ENCODE measurements at places on chromosomes 4 and X. TPM values are rescaled to one million over a fixed set of nuclear protein-coding genes. Genes with fewer than 3 reads are reported as not detected.
A peak's percentile ranks its signal among the peaks of the same experiment; 100 is the strongest.

The RNF175 gene
- under 0.01 TPM for total RNA-seq

The GATA1 gene
- not detected for total RNA-seq

The FAM241A gene
- total RNA-seq: 2.1 TPM

DNA sequence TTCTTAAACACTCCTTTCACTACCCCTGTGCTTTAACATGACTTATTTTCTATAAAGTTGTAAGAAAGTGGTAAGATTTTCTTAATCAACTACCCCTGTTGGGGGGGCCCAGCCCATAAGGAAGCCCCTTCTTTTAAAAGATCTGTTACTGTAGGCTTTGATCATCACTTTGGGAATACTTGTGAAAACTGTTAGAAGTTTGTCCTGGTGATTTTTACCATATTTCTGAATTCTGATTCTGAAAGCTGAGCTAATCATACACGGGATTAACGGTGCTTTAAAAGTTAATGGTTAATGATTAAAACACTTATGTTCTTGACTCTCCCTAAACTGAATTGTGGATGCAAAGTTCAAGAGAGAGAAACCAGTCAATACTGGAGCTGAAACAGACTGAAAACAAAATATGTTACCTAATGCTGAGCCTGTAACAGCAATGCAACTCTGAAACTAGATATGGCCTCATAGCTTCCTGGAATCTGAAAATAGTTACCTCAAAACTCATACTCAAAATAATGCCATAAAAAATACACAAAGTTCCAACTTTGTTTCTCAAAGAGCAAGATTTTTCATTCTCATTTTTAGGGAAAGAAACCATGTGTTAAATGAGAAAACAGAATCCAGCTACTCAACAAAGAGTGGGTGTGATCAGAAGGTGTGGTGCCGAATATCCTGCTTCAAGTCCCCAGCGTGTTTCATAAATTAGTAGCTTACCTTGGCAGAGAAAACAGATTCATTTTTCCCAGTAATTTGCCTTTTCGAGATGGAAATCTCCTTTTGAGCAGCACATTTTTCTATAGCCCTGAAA is 31.6 kb downstream of the ADH7 start:
- no peaks in the 10 kb centered on the region for H3K36me3 ChIP-seq
- H3K27ac ChIP-seq: peak overlapping the region; percentile 81
- H3K27me3 ChIP-seq: no peaks in the 10 kb centered on the region
- H3K4me3 ChIP-seq: peak overlapping the region; percentile 25
- DNase-seq: no peak
- peaks cover 23% of the 10 kb centered on the region for H3K4me1 ChIP-seq

DNA sequence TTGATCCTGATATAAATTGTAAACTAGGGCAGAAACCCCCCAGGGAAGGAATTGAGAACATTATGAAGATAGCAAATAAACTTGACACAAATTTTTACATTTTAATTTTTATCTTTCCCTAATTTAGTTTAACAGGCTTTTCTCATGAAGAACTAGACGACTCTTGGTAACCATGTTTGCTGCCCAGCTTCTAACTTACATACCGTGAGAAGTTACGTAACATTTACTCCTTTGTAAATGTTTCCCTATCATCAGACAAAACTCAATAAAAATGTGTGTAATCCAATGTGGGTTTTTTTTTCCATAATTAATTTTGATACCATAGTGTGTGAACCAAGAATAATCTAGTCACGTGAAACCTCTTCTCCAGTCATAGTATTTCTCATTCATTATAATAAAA is 34.4 kb downstream of the OFD1 start:
- no peak overlapping the region for H3K27ac ChIP-seq
- no peaks in the 10 kb centered on the region for H3K27me3 ChIP-seq
- no peaks in the 10 kb centered on the region for H3K4me1 ChIP-seq
- no peak overlapping the region for H3K4me3 ChIP-seq

DNA sequence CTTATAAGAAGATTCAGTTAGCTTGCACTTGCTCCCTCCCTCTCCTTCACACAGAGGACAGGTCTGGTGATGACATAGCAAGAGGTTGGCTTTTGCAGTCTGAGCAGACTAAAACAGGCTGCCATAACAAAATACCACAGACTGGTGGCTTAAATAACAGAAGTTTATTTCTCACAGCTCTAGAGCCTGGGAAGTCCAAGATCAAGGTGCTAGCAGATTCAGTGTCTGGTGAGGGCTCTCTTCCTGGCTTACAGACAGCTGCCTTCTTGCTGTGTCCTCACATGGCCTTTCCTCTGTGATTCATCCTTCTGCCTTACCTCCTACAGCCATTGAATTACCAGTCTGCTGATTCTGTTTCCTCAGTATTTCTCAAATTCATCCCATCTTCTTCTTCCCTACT is 13.1 kb downstream of the RP2 start:
- no peaks in the 10 kb centered on the region for H3K27me3 ChIP-seq
- DNase-seq: no peak
- no peak overlapping the region for H3K27ac ChIP-seq
- H3K4me1 ChIP-seq: no peaks in the 10 kb centered on the region
- no peaks in the 10 kb centered on the region for H3K36me3 ChIP-seq
- H3K4me3 ChIP-seq: no peak overlapping the region

- no peak overlapping the region for H3K27ac ChIP-seq
- H3K4me1 ChIP-seq: no peaks in the 10 kb centered on the region
- no peak overlapping the region for H3K4me3 ChIP-seq
- H3K36me3 ChIP-seq: no peaks in the 10 kb centered on the region
These were observed 112.1 kb upstream of the NWD2 start for GRCh38 chr4:37132351-37132974.

DNA sequence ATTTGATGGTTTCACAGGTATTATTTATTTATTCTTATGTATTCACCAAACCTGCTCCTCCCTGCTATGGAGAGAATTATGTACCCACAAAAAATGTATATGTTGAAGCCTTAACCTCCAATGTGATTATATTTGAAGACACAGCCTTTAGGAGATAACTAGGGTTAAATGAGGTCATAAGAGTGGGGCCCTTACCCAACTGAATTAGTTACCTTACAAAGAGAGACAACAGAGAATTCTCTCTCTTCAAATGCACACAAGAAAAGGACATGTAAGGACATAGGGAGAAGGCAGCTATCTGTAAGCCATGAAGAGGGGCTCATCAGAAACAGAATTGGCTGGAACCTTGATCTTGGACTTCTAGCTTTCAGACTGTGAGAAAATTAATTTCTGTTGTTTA is 44.0 kb downstream of the ZGRF1 start:
- H3K36me3 ChIP-seq: no peaks in the 10 kb centered on the region
- DNase-seq: no peak
- no peak overlapping the region for H3K27ac ChIP-seq
- no peaks in the 10 kb centered on the region for H3K27me3 ChIP-seq
- H3K4me3 ChIP-seq: no peak overlapping the region

DNA sequence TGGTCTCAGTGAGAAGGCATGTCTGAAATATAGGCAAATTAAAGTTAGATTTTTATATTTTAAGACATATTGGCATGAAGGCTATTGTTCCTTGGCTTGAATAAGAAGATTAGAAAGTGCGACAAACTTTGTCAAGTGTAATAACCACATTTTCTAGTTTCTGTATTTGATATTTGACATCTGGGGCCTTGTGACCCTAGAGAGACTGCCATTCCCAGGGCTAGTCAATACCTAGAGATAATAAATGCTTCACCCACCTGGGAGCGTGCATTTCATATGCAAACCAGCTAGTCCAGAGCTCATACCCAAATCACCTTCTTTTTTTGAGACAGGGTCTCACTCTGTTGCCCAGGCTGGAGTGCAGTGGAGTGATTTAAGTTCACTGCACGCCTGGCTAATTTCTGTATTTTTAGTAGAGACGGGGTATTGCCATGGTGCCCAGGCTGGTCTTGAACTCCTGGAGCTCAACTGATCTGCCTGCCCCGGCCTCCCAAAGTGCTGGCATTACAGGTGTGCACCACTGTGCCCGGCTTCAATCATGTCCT is 62.6 kb downstream of the COQ2 start:
- no peak for DNase-seq
- H3K36me3 ChIP-seq: no peaks in the 10 kb centered on the region
- H3K4me3 ChIP-seq: no peak overlapping the region

- H3K36me3 ChIP-seq: no peaks in the 10 kb centered on the region
- no peak overlapping the region for H3K4me3 ChIP-seq
- no peak for DNase-seq
- no peaks in the 10 kb centered on the region for H3K27me3 ChIP-seq
- H3K4me1 ChIP-seq: no peaks in the 10 kb centered on the region
These were observed 107.4 kb downstream of the FAM13A start for GRCh38 chr4:88949605-88950004.

Data from osteoblast (primary cell).